ENCODE measurements at places on chromosomes 7 and 10.

GRCh38 chr7:149863500-149863899 lies 10.3 kb upstream of the ATP6V0E2 start:
- no peak for DNase-seq

DNA sequence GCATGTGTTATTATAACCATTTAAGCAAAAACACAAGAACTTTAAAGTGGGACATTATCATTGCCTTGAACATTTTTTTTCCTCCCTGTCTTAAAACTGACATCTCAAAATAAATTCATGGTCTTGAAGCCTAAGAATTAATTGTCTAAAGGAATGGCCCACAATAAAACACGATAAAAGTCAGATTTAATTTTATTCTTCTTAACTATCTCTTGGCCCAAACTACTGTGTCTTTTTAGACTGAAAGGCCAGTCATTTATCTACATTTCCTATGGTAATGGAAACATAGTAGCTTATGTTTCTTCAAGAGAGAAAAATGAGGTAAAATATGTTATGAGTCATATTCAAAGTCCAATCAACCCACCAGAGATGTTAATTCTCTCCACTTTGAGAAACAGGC lies 24.4 kb upstream of the ETV1 start:
- no peak for DNase-seq

- no peak for DNase-seq
Observed at GRCh38 chr10:113538151-113538550, 14.7 kb upstream of the HABP2 start.

DNA sequence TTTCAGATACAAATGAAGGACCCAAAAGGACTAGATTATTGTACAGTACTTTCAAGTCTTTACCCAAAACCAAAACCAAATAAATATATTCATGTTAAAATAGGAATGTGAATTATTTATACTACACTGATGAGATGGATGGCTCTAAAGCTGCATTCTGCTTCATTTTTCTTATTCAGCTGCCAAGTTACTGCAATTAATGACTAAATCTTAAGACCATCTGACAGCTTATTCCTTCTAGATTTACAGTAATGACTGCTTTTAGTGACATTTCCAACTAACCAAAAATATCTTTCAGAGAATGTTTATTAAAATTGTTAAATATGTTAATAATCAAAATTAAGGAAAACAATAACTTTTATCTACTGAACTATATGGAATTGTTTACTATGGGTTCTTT lies 20.9 kb downstream of the ENKUR start:
- no peak for DNase-seq

DNA sequence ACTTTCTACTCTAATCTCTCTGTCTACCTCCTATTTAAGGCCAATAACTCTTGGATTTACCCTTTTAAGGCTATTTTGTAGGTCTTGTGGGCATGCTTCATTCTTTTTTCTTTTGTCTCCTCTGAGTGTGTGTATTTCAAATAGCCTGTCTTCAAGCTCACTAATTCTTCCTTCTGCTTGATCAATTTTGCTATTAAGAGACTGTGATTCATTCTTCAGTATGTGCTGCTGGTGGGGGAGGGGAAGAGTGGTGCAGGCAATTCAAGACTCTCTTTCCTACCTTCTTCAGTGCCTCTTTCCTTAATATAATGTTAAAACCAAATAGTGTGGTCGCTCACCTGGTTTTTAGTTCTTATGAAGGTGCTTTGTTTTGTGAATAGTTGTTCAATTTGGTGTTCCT lies 20.0 kb downstream of the ABCB1 start:
- no peak for DNase-seq

GRCh38 chr7:83494683-83495082 lies 154.3 kb downstream of the SEMA3E start:
- no peak for DNase-seq

Data from fibroblast of pulmonary artery (primary cell).